ENCODE measurements at places on chromosomes 7 and 10.

GRCh38 chr7:44309271-44310091, 15.9 kb downstream of the CAMK2B start:
- peak; percentile 69 for DNase-seq

GRCh38 chr10:123958241-123958640, 66.6 kb upstream of the CPXM2 start:
- DNase-seq = no peak

DNA sequence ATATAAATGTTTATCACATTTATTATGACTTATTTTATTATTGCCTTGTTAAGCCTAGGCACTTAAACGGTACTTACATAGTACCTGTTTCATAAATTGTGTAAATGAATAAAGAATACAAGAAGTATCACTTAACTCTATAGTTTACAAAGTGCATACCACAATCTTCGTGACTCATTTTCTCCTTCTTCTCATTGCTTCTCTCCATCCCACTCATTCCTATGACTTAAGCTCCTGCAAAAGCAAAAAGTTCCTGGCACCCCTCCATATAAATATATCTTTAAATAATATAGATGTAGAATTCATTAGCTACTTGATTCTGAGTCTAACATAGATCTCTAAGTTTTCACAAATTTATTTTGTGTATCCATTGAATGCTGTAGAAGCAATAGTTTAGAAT, 1382.0 kb upstream of the CELF2 start:
- no peak for DNase-seq

DNA sequence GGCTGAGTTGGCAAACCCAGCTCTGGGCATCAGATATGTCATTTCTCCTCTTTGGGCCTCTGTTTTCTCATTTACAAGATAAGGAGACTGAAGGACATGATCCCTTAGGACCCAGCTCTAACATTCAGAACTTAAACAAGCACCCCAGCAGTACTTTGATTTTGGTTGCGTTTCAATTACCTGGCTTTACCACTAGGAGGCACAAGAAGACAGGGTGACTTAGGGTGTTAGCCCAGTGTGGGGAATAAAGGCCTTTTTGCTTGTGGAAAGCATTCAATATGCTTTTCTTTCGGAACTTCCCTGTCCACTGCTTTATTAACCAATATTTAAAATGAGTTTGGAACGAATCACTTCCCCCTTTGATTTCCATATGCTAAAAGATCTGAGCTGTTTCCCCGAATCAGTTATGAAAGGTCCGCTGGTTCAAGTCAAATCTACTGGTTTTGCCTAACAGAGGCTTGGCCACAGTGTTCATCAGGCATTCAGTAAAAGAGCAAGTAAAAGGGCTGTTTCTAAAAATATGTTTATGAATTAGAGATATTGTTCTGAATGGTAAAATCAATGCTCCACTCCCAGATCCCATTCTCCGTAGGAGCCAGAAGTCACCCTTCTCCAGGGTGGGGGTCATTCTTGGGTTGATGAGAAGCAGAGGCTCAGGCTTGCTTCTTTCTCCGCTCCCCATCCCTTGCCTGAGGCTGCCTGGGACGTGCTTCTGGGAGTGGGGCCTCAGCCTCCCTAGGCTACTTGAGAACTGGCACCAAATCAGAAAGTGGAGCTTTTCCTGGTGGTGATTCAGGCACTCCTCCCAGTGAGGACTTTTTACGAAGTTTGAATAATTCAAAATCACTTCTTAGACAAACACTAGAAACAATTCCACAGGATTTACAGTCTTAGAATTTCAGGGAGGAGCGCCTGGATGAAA, 105.5 kb downstream of the MYOF start:
- DNase-seq = peak; percentile 81

DNA sequence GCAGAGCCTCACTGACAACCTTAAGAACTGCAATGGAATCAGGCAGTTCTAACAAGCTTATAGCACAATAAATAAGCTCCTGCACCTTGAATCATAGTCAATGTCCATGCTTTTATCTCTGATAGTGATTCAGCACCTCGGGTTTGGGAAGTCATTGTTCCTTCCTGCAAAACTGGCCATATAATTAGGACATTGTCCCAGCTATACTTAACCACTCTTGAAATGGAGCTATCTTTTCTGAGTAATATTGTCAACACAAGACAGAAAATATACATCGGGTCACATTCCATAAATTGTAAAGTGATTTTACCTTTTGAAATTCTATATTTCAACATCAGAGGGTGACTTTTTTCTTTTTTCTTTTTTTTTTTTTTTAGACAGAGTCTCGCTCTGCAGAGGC, 682.8 kb downstream of the KCNMA1 start:
- no peak for DNase-seq

GRCh38 chr7:150447966-150448788, 2.3 kb upstream of the GIMAP8 start:
- no peak for DNase-seq

GRCh38 chr10:80487421-80487785, 33.3 kb downstream of the TSPAN14 start:
- no peak for DNase-seq

GRCh38 chr7:131726031-131726430, 169.6 kb upstream of the PODXL start:
- no peak for DNase-seq

- DNase-seq = no peak
Observed at GRCh38 chr7:154777023-154777422, 225.9 kb downstream of the PAXIP1 start.

DNA sequence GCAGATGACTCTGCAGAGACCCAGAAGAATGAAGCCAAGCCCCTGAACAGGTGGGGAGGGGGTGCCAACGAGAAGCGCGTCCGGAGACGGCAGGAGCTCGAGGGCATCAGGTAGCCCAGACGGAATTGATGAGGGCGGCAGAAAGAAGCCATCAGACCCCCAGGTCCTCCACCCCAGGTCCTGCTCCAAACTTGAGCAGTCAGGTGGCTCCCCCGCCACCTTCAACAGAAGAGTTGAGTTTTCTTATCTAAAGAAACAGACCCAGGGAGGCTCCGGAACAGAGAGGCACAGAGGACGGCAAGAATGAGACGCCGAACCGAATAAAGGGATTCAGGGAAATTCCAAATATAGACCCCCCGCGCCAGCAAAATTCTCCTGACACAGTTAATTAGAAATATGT, 22.2 kb downstream of the RGS10 start:
- DNase-seq = no peak

GRCh38 chr10:102405108-102405571, 9.6 kb downstream of the NFKB2 start:
- DNase-seq = no peak

GRCh38 chr10:77164616-77165311, 472.8 kb downstream of the KCNMA1 start:
- DNase-seq = no peak

DNA sequence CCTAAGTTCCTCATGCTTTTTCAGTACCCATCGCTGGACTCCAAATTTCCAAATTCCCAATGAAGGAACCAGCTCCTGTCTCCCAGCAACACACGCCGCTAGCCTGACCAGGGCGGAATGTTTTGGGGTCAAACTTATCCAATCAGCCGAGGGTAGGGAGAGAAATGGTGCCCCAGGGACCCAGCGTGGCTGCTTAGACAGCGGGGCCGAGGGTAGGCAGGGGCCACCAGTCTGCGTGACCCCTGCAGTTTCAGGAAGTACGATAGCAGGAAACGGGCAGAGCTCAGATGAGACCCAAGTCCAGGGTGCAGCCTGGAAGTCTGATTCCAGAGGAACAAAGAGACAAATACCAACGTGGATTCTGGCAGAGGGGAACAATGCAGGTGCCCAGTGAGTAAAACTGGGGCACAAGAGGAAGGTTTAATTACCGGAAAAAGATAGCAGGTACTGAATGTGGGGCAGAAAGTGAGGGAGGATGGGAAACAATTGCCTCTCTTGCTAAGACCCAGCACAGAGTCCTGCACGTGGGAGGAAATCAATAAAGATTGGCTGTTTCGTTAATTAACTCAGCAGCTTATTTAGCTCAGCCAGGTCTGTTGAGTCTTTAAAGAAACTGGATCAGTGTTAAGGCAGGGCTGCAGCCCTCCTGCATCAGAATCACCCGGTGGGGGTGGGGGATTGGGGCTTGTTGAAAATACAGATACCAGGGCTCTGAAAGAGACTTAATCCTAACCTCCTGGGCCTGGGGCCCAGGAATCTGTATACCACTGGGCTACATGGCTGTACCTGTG, 50.4 kb upstream of the NFE2L3 start:
- peak; percentile 37 for DNase-seq

Data from hindlimb muscle (tissue), 1 donor.